ENCODE measurements at places on chromosomes 3 and 15.

DNA sequence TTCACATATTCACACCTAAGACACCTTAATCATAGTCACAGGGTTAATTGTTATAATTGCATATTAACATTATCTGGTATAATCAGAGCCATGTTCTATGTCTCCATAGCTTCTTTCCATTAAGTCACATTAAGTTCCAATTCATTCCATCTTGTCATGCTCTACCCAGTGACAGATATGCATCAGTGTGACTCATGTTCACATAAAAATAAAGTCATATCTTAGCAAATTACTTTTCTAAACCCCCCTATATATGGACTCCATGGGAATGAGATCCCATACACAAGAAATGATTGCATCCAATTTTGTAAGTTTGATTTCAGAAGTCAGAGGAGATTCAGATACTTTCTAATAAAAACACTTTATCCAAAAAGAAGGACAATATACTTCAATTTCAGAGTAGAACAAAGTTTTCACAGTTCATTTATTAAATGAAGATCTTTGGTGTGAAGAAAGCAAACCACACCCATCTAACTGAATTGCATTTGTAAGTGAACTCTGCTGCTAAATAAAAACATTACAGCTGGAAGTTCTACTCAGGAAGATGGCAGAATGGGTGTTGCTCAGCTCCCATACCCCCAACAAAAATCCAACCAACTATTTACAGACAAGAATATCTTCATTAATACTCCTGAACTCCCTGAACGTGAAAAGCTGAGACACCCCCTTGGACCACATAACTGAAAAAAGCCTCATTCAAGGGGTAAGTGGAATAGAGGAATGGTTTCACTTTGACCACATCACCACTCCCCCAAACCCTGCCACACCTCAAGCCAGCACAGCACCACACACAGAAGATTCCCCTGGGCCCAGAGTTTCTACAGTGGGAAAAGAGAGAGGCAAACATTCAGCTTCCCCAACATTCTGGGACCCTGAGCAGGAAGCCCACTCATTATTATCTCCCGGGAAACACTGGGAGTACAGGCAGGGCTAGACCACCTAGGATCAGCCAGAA is 27.6 kb downstream of the THBS1 start:
- DNase-seq, result no peak

GRCh38 chr3:101096444-101096843 is 103.2 kb upstream of the ABI3BP start:
- DNase-seq, result no peak

DNA sequence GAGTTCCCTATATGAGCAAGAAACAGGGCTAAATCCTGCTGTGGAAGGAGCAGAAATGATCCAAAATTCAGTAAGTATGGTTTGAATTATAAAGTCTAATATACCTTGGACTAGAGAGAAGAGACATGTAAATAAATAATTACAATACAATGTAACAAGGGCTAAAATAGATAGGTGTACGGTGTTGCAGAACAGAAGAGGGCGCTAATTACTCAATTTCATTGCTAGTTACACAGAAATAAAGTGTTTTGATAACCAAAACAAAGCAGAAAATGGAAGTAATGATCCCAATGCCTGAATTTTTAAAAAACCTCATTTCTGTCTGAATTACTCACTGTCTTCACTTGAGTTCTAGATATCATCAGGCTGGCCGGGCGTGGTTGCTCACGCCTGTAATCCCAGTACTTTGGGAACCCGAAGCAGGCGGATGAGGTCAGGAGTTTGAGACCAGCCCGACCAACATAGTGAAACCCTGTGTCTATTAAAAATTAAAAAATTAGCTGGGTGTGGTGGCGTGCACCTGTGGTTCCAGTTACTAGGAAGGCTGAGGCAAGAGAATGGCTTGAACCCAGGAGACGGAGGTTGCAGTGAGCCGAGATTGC is 8.3 kb upstream of the PLCH1 start:
- peak; percentile 39 for DNase-seq

DNA sequence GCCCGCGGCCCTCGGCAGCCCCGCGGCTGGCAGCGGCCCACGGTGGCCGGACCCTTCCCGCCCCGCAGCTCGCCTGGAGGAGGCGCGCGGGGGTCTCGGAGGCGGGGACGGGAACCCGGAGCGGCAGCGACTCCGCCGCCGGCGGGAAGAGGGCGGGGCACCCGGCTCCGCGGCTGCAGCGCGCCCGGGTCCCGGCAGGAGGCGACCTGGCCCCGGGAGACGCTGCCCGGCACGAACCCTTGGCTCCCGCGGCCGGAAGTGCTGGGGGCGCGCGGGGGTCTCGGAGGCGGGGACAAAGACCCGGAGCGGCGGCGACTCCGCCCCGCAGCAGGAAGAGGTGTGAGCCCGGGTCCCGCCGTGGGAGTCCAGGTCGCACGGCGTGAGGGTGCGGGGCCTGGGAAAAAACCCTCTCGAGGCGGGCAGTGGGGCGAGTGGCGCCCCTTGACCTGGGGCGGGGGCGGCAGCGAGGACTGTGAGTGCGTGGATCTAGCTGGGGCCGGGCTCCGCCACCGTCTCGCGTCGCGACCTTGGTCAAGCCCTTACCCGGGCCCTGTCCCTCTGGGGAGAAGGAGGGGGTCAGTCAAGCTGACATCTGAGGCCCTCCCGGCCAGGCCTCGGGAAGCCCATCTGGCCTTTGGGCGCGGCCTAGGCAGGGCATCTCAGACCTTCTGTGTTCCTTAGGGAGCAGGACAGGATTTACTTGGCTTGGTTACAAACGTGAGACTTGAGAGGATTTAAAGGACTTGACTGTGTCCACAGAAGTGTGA is at the start of gene CIB2:
CIB2 (minus strand) TSS at position 151 of the 767 bp plus-strand sequence. CDS start 230 bp downstream, outside the sequence.
- DNase-seq, result no peak

GRCh38 chr3:156702367-156702766 is 28.0 kb downstream of the TIPARP start:
- no peak for DNase-seq

- no peak for DNase-seq
These were observed 682.1 kb upstream of the CFAP20DC start for GRCh38 chr3:59731943-59732342.

GRCh38 chr3:4643904-4644547 is 150.9 kb downstream of the ITPR1 start:
- DNase-seq, result no peak

- peak; percentile 6 for DNase-seq
These were observed 411.7 kb downstream of the MAGI1 start for GRCh38 chr3:65627062-65627461.

GRCh38 chr3:127536830-127537812 is 53.4 kb downstream of the TPRA1 start:
- no peak for DNase-seq

- DNase-seq, result no peak
These were observed 52.2 kb downstream of the AQP9 start for GRCh38 chr15:58190419-58190818.

GRCh38 chr3:88041005-88041404 is 17.8 kb downstream of the CGGBP1 start:
- DNase-seq, result no peak

GRCh38 chr3:140736863-140737460 is 59.1 kb downstream of the TRIM42 start:
- no peak for DNase-seq

DNA sequence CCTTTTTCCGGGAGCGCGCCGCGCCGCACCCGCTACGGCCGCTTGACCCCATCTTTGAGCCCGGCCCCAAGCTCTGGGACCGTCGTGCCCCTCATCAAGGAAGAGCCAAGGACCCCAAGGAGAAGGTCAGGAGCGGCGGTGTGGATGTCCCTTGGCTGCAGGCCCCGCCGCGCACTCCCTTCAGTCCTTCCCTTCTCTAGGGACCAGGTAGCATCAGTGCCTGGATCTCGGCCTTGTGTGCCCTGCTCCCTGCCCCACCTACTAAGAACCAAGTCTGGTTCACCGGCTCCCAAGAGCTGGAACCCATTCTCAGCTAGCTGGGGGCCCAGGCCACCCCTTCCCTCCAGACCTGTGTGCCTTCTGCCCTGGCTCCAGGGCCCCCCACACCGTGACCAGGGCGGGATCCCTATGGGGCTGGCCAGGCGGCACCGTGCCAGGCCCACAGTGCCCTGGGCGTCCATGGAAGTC is 69.3 kb upstream of the CGNL1 start:
- no peak for DNase-seq

- no peak for DNase-seq
These were observed 7.8 kb downstream of the FAM240A start for GRCh38 chr3:46619845-46620778.

DNA sequence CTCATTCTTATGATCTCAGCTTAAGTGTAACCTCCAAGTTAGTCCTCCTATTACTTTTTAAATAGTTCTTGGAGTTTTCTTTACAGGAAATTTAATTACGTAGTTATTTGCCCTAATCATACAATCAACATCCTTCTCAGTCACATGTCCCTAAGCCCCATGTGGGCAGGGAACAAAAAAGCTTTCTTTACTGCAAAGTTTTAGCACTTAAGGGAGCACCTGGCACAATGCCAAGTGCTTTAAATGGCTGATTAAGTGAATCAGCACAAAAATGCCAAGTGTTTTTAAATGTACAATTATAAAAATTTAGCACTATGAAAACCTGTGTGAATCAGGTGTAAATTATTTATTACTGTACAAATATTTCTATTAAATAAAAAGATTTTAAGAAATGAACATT is 445.3 kb downstream of the C3orf38 start:
- no peak for DNase-seq

GRCh38 chr3:143601723-143602484 is 246.4 kb downstream of the SLC9A9 start:
- no peak for DNase-seq

DNA sequence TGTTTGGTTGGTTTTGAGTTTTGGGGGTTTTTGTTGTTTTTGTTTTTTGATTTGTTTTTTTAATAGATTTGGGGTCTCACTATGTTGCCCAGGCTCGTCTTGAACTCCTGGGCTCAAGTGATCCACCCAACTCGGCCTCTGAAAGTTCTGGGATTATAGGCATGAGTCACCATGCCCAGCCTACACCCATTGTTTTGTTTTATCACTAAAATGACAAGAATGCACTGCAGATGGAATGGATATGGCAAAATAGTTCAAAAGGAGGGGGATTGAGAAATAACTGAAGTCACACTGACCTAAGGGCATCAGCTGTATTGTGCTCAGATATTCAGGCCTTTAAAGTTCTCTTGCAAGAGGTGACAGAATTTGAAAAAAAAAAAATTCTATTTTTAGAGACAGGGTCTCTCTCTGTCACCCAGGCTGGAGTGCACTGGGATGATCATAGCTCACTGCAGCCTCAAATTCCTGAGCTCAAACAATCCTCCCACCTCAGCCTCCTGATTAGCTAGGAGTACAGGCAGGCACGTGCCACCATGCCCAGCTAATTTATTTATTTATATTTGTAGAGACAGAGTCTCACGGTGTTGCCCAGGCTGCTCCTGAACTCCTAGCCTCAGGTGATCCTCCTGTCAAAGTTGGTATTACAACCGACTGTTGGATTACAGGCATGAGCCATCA is 4.4 kb upstream of the RASA2 start:
- DNase-seq, result peak; percentile 88

- no peak for DNase-seq
These were observed 120.1 kb upstream of the UMPS start for GRCh38 chr3:124610130-124610529.

DNA sequence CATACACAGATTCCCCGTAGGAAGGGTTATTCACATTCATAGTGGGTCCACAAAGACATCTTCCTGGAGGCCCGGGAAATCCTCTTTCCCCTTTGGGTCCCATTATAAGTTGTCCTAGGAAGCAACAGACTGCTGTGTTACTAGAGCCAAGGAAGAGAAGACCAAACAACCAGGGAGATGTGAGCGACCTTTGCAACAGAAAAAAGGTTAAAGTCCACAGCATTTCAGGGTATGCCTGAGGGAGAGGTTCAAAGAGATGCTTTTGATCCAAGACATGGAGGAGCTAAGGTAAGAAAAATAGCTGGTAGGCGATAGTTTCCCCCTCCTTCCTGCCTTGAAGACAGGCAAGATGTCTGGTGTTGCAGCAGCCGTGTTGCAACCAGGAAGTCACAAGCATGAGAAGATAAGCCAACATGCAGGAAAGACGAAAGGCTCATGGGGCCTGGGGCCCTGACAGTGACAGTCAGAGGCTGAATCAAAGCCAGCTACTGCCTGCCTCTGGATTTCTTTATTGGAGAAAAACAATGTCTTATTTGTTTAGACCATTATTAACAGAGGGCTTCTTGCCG is 30.9 kb downstream of the EAF1 start:
- no peak for DNase-seq

GRCh38 chr3:136559896-136560295 is 192.3 kb downstream of the STAG1 start:
- DNase-seq, result peak; percentile 33

- DNase-seq, result no peak
These were observed 536.0 kb upstream of the TBL1XR1 start for GRCh38 chr3:177733233-177733632.

- peak; percentile 60 for DNase-seq
These were observed 86.7 kb upstream of the IQSEC1 start for GRCh38 chr3:13159890-13160289.

DNA sequence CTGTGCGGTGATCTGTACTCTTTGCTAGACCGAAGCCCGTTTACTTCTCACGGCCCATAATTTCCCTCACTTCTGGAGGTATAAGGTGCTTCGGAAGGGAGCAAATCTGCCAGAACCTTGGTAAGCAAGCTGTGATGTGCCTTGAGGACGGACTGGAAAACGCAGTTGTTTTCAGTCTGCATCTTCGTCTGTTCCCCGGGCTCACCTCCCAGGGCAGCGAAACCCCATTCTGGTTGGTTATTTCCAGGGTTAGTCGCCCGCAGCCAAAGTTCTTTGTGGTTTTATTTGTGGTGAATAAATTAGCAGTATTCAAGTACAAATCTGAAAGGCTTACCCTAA is 401 bp downstream of the RAMAC start:
- DNase-seq, result no peak

DNA sequence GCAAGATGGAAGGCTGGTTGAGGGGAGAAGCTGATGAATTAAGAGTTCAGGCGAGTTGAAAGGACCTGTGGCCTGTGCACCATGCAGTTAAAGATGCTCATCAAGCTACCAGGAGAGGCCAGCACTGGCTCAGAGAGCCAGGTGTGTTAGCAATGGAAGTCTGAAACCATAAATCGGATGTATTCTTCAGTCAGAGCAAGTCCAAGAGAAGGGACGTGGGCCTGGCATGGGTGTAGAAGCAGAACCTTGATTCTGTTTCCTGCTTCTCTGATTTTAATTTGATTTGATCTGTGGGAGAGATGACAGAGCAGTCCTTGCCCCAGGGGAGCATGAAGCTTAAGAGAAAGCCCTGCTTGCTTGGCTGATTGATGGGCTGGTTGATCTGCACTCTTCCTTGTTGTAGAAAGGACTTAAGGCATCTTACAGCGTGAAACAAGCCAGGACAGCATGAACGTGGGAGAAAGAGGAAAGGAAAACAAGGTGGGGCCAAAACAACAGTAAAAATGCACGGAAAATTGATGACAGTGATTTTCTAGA is 10.9 kb downstream of the TM6SF1 start:
- DNase-seq, result no peak

- DNase-seq, result no peak
These were observed 1336.7 kb downstream of the NSUN3 start for GRCh38 chr3:95399585-95399984.

Measured in HFFc6 (cell line).